ENCODE measurements at places on chromosomes 4 and X. TPM values are rescaled to one million over a fixed set of nuclear protein-coding genes. Genes with fewer than 3 reads are reported as not detected.

GRCh38 chr4:117225471-117225870, 140.1 kb upstream of the TRAM1L1 start:
- no peak for DNase-seq

DNA sequence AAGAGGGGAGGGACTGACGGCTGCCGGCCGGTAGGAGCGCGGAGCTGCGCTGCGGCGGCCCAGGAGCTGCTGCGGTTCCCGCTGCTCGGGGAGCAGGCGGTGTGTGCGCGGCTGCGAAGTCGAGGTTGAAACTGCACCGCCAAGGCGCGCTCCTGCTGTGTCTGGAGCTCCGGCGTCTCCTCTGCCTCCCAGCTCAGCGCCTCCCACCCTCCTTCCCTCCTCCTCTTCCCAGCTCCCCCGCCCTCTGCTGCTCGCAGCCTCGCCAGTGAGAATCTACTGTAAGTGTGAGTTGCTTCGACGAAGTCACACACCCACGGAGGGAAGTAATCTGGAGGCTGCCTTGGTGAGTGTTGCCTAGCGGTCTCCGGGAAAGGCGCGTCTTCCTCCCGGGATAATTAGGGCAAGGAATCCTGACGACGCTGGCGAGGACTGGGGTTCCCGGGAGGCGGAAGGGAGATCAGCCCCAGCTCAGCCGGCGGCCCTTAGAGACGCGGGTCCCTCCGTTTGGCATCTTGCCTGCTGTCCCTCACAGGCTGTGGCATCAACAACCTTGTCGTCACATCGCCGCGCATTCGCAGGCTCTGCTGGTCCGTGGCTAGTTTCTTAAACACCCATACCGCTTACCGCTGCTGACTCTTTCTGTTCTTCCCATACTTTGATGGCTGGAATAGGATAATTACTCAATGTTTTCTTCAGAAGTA, at the start of gene EPHA5:
TSS of gene EPHA5 (minus strand) at position 159 of the 701 bp plus-strand sequence. CDS start 747 bp downstream, outside the sequence.
- no peak for DNase-seq

Gene SPANXB1
- total RNA-seq, result not detected

Gene SLITRK4
- not detected for total RNA-seq

GRCh38 chr4:48343551-48343950, 2.2 kb downstream of the SLAIN2 start:
- no peak for DNase-seq

Gene VGLL1
- not detected for total RNA-seq

Gene UGT2A3
- total RNA-seq, result not detected

- no peak for DNase-seq
Measured at GRCh38 chrX:118218079-118218478, 101.5 kb upstream of the KLHL13 start.

DNA sequence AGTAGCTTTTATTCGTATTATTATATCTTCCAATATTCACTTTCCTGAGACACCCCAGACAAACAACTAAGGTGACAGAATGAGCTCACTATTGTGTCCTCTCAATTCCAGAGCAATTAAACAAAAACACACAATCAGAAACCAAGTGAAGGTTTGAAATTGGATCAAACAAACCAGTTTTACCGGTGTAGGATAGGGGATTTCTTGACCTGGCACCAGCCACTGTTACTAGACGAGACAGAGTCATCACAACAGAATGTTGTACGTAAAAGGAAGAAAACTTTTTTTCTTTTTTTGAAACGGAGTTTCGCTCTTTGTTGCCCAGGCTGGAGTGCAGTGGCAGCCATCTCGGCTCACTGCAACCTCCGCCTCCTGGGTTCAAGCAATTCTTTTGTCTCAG, 43.7 kb downstream of the LDOC1 start:
- DNase-seq, result no peak

DNA sequence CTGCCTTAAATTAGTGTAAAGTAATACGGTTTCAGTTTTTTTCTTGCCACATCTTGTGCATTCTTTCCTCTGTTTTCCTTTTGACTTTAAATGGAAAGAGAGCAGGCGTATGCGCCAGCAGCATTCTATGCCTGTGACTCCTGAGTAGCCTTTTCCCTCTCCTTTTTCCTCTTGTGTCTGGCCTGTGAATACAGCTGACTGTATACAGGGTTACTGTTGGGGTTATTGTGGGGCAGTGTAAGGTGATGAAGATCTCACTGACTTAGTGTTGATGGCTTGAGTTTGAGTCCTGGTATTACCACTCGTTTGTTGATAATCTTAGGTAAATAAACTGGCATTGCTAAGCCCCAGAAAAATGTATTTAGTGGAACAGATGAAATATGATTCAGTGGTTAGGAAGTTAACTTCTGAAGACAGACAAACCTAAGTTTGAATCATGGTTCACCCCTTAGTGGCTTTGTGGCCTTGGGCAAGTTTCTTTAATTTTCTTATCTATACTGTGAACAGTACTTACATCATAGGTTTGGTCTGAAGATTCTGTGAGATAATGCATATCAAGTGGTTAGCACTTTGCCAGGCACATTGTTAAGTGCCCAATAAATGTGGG, 105.1 kb downstream of the FNIP2 start:
- no peak for DNase-seq
